ENCODE measurements at places on chromosomes 3 and 15.

DNA sequence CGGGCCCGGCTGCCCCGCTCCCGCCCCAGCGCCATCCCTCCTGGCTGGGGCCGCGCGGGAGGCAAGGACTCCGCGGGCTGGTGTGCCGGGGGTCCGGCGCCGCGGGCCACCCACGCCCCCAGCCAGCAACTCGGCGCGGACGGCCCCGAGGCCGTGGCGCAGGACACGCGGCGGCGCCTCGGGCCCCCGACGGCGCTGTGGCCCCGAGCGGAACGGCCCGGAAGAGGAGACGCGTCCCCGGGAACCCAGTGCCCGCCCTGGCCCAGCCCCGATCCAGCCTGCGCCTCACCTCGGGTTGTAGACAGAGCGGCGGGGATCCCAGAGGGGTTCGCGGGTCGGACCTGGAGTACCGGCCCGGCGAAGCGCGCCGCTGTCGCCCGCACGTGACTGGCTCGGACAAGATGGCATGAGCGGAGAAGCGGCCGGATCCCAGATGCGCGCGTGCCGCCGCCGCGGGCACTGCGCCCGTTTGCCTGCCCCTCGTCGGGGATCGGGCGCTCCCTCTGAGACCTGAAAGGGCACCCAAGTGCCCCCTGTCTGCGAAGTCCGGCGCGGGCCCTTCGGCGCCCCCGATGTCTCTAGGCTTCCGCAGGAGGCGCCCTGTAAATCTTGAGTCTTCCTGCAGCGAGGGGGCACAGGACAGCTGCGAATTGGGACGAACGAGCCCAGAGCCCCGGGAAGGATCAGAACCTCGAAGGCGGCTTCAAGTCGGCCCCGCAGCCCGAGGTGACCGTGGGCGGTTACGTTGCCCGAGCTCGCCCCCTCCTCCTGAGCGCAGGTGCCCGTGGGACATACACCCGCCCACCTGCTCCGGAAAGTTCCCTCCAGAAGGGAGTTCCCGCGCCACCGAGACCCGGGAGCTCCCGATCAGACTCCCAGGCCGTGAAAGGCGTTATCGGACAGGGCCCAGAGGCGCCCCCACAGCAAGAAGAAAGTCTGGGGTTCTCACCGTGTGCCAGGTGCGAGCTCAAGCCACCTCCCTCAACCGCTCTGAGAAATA, 598 bp upstream of the SFMBT1 start:
- DNase-seq, result no peak

- no peak for DNase-seq
Observed at GRCh38 chr3:182732232-182733015, 60.9 kb upstream of the ATP11B start.

- no peak for DNase-seq
Observed at GRCh38 chr3:48845170-48845569, 2.5 kb downstream of the PRKAR2A start.

- DNase-seq, result no peak
Observed at GRCh38 chr3:130894986-130895280, 1.0 kb downstream of the ATP2C1 start.

- no peak for DNase-seq
Observed at GRCh38 chr3:108036984-108037741, 53.7 kb downstream of the CD47 start.

DNA sequence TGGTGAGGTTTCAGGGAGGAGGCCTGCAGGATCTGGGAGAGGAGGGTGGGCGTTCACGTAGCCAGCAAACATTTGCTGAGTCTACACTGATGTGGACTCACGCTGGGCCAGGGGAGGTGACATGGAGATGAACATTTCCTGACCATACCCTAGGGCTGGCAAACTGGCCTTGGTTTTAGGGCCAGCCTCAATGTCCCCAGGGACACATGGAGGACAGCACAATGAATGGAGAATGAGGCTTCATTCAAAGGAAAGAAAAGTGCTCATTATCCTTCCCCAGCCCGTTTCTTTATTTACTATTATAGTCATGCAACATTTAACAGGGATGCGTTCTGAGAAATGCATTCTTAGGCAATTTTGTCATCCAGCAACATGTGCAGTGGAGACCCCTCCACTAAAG, 26.8 kb downstream of the ACAN start:
- no peak for DNase-seq

GRCh38 chr15:84888639-84889038, 4.2 kb downstream of the SLC28A1 start:
- DNase-seq, result no peak

DNA sequence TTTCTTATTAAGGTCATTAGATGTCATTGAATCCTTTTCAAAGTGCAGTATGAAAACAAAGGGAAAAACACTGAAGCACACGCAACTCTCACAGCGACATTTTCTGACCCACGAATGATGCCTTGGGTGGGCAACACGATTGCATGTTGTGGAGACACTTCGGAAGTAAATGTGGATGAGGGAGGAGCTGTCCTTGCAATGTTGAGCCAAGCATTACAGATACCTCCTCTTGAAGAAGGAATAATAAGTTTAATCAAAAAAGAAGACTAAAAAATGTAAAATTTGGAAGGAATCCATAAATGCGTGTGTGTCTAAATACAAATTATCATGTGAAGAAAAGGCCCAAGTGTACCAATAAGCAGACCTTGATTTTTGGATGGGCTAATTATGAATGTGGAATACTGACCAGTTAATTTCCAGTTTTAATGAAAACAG, 16.9 kb downstream of the THBS1 start:
- no peak for DNase-seq

DNA sequence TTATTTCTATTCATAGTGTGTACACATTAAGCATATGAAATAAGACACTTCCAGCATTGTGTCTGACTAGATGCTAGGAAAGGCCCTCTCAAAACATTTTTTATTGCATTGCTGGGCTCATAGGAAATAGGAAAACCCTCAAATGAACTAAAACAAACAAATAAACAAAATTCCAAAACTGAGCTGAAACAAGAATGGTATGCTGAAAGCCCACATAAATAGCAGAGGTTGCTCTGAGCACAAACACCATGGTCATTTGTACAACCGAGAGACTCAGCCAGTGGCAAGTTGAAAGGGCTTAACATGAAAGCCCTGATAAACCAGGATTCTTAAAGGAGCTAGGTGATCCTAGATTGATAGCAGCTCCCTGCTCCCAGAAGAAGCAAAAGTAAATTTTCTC, 310.0 kb upstream of the WNT5A start:
- DNase-seq, result no peak

GRCh38 chr3:56800832-56801661, 702 bp downstream of the ARHGEF3 start:
- DNase-seq, result no peak

DNA sequence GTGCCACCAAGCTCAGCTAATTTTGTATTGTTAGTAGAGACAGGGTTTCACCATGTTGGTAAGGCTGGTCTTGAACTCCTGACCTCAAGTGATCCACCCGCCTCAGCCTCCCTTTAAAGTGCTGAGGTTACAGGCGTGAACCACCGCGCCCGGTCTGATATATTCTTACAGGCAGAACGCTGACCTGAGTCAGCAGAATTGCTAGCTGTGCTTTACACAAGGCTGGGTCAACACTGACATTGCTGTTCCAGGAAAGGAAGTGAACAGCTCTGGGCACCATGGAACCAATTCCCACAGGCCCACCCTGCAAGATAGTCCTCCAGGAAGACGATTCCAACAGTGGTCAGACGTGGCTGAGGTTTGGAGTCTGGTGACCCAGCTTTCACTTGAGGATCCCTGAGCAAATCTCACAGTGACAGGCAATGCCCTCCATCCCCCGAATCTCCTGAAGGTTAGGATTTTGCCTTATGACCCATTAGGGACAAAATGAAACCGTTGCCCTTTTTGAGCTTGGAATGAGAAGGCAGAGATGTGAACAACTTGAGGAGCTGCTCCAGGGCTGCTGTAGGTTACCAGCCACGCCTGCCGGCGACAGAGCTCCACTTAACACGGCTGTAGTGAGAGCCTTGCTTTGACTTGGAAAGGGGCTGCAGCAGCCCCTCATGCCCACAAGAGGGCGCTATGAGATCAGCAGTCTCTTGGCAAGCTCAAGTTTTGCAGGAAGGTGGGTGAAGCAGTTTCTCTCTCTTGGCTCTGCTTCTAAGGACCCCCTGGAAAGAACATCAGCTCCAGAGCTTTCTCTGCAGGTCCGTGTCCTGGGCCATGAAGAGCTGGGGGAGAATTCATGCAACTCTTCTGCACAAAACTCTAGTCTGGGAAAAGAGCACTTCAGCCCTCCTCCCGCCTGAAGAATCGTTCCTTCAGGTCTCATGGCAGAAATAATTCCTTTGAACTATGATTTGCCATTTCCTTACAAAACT, 74.1 kb downstream of the SENP2 start:
- DNase-seq, result peak; percentile 86

DNA sequence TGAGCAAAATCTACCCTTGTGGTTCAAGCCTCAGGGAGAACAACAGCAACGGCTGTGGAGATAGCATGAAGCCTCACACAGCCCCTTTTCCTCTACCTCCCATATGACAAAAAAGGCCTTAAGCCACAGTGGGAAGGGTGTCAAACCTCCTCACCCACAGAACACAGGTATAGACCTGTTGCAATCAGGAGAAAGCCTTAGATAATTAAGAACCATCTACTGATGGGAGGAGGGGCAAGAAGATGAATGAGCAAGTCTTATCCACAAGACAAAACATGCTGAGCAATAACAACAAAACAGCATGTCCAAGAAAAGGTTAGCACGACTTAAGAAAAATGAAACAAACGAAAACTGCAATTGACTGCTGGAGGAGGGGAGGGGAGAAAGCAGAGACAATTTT, 272.9 kb upstream of the BCHE start:
- DNase-seq, result no peak

DNA sequence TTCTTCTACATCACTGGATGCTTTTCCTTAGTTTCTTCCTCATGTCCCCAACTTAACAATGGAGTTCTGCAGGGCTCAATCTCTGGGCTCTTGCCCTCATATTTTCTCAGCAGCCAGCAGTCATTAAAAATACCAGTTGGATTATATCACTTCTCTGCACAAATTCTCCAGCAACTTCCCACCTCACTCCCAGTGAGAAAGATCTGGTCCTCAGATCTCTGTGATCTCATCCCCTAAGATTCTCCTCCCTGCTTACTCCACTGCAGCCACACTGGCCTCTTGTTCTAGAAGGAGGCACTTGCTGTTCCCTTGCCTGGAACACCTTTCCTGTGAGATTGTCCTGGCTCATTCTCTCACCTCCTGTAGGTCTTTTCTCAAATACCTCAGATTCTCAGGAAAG, 6.1 kb downstream of the ERICH6 start:
- DNase-seq, result no peak

DNA sequence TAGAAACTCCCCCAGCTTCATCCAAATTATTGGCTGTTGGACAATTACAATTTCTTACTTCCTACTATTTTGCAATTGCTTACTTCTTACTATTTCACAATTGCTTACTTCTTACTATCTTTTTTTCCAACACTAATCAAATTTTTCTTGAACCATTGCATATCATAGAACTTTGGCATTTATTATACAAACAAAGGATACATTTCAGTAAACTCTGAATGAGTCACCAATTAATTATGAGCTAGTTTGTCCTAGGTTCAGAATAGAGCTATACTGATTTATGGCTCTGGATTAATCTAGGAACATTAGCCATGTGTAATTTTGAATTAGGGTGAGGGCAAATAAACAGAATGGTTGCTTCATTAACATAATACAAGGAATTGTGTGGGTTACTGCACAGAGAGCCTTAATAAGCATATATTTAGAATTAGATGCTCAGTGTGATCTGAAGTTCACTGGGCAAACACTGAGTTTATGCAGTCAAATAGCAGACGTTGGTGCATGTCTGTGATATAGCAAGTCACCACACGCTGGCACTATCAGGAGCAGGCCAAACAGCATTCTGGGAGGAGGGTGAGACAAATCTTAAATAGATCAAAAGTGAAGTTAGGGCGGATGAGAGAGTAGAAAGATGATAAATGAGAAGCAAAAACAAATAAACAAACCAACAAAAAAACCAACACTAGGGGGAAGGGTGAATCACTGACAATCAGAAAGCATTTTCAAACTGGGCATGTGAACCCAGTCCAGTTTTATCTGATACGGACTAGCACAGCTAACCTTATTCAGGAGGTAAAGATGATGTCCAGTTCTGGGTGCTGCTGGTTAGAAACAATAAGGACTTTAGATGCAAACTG, 21.5 kb downstream of the GABRR3 start:
- DNase-seq, result peak; percentile 31

- no peak for DNase-seq
Observed at GRCh38 chr15:37094333-37094914, 5.9 kb downstream of the MEIS2 start.

GRCh38 chr15:60661080-60661645, 182.2 kb upstream of the ICE2 start:
- no peak for DNase-seq

GRCh38 chr3:172376881-172377280, 71.4 kb downstream of the GHSR start:
- no peak for DNase-seq

DNA sequence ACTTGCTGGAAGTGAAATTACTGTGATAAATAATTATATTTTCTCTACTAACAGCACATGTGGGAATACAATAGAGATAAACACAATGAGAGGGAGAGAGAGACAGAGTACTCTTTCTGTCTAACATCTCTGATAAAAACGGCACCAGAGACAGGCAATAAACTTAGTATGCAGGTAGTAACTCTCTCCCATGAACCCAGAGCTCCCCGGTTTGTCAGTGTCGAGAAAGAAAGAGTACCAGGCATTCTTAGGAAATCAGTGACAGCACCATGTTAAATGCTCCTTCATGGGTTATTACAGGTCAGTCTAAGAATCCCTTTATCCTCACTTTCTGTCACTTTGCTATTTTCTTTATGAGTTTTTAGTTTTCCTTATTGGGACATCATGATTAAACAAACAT, 110.7 kb upstream of the EPHA3 start:
- no peak for DNase-seq

GRCh38 chr3:14537590-14538450, 2.3 kb downstream of the GRIP2 start:
- DNase-seq, result no peak

DNA sequence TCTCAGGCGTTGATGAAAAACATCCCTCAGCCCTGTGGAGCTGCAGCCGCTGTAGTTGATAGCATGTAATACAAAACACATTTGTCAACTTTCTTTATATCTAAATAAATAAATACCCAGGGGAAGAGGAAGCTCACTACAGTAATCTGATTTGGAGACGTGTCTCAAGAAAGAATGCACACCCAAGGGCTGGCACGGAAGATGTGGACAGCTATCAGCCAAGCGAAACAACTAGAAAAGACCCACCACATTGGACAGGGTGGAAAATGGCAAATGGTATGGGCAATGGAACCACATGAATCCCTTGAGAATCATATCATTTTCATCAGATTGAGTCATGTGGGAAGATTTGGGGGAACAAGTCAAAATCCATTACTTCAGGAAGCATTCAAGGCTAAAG, 43.1 kb upstream of the ALDH1A3 start:
- DNase-seq, result no peak

- no peak for DNase-seq
Observed at GRCh38 chr15:80250614-80251427, 1.2 kb downstream of the CTXND1 start.

All from NCI-H774 (cell line).